ENCODE measurements at places on chromosomes 5 and 9. TPM values are rescaled to one million over a fixed set of nuclear protein-coding genes. Genes with fewer than 3 reads are reported as not detected.

Gene ANKRD33B
- total RNA-seq = 3.3 TPM

DNA sequence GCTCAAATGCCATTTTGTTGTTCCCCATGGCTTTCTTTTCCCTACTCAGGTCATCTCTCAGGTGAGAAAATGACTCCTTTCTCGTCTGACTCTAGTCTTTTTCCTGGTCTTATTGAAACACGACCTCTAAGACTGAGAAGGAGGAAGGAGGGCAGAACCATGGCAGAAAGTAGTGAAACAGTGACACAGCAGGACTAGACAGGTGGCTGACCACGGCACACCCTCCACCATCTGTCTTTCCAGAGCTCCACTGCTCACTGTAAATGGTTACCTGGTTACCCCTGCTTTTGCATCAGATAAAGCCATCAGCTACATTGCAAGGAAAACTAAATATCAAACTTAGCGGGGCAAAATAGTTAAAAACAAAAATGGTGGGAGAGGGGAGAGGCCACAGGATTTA is 30.9 kb downstream of the NR4A3 start:
- DNase-seq = no peak

DNA sequence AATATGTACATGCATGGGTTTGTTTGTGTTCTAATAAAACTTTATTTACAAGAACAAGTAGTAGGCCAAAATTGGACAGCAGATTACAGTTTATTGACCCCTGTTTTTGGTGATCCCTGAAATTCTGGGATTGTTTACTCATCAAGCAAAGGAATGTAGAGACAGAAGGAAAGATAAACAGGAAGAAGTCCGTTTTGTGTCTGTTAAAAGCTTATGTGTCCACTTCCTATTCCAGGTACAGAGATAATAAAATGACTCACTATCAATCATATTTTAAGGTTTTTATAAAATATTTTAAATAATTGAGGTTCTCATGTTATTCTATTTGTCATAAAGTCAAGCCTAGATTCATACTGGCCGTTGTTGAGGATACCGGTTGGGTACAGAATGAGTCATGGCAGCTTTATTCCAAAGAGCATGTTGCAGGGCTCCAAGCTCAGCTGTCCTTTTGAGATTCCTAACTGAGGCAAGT is 214.9 kb upstream of the DAB2 start:
- no peak for DNase-seq

GRCh38 chr5:148186248-148187003 is 16.4 kb upstream of the SPINK6 start:
- DNase-seq = no peak

- DNase-seq = no peak
Measured at GRCh38 chr5:158283397-158283796, 424.5 kb upstream of the CLINT1 start.

DNA sequence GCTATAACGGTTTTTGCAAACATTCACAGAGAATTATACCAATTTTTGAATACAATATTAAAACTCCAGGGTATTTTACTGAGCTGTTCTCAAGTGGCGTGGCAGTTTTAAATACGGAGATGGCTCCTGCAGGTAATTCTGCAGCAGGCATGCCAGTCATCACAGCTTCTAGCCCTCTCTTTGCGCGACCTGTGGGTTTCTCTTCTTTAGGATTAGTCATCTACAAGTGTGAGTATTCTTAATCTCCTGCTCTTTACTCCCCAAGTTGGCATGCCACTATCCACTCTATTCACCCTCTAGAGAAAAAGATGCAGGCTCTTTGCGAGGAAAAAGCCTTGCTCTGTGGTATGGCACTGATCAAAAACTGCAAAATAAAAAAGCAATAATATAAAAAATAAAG is 43.9 kb downstream of the ANKRD31 start:
- DNase-seq = no peak

All from posterior vena cava (tissue), 2 donors.